ENCODE measurements at places on chromosomes 3 and 15.

GRCh38 chr3:190579514-190580137, 65.7 kb downstream of the IL1RAP start:
- DNase-seq = no peak

DNA sequence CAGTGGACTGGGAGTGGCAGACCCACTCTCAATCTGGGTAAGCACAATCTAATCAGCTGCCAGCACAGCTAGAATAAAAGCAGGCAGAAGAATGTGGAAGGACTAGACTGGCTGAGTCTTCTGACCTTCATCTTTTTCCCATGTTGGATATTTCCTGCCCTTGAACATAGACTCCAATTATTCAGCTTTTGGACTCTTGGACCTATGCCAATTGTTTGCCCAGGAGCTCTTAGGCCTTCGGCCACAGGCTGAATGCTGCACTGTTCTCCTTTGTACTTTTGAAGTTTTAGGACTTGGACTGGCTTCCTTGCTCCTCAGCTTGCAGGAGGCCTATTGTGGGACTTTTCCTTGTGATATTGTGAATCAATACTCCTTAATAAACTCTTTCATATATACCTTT, 477.7 kb upstream of the ZNF385D start:
- DNase-seq = no peak

- DNase-seq = no peak
Measured at GRCh38 chr3:126314790-126315658, 42.2 kb downstream of the KLF15 start.

GRCh38 chr3:112855883-112856282, 9.2 kb upstream of the CD200R1L start:
- DNase-seq = no peak

DNA sequence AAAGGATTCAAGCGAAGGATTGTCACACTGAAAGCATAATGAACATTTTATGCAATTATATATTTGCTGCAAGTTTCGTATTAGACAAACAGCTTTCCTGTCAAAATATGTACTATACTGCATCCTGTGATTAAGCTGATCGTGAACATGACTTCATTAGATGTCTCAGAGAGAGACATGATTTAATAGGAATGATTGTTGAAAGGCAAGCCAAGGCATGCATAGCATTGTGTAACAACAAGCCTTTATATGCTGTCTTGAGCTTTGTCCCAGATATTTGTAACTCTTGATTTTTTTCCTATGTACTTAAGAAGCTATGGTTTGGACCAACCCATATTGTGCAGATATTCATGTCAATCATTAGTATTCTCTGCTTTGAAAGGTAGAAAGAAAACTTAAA, 309.1 kb downstream of the KCNH8 start:
- no peak for DNase-seq

DNA sequence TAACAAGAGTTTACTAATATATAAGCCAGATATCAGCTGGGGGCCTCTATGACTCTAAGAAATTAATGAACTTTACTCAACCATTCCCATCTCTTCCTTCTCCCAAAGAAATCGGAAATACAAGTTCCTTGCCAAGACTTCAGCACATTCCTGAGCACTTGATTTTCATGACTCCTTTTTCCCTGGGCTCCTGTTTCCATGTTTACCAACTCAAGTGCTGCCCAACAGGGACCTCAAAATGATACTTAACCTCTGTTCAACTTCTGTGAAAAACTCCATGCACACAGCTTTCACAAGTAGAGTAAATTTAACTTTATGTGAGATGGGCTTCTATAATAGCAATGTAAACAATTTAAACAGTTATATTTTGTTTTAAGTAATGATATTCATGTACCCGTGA, 315.8 kb upstream of the CDIN1 start:
- DNase-seq = no peak

DNA sequence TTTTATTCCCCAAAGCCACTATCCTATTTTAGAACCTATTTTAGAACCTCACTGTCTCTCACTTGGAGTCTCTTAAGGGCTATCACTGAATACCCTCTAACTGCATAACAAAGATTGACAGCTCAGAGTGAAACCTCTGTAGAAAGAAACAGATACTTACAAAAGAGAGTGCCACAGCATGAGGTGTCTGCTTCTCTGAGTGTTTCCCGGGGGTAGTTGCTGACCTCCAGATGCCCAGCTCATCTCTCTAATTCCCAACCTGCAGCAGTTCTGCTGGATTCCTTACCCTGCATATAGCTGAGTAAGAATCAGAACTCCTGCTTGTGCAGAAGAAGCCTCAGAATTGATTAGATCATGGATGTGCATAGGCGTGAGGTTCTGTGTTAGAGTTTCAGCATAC, 34.5 kb downstream of the P3H2 start:
- DNase-seq = no peak

DNA sequence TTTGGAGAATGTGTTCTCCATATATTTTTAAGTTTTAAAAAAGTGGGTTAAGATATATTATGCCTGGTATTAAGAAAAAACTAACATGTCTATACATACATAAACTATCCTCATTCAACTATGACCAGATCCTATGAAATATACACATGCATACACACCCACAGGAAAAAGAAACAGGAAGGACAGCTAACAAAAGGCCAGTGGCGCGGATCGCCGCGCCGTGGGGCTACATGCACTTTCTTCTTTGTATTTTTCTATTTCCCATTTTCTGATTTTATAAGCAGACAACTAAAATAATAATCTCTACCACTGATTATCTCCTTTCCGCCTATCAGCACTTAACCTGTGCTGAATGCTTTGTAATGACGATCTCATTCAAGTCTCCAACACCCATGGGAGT, 160.1 kb downstream of the OR4M2 start:
- DNase-seq = no peak

- no peak for DNase-seq
Measured at GRCh38 chr3:99939876-99940275, 122.2 kb downstream of the CMSS1 start.

DNA sequence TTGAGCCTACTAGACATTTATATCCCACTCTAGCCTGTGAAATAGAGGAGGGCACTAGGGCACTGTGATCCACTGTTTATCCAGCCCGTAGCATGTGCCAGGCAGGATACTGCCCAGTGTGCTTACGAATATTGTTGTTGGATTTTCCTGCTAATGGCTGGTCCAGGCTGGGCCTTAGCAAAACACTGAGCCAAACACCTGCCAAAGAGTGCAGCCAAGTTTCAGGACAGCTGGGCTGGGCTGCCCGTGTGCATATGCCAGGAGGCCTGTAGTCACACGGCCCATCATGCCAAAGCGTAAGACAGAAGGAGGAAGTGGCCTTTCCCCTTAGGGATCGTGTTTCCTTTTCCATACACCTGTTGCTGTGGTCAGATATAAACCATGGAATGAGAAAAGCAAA, 54.5 kb upstream of the ABHD10 start:
- DNase-seq = peak; percentile 99

GRCh38 chr3:39390181-39390580, 7.0 kb downstream of the SLC25A38 start:
- DNase-seq = no peak

DNA sequence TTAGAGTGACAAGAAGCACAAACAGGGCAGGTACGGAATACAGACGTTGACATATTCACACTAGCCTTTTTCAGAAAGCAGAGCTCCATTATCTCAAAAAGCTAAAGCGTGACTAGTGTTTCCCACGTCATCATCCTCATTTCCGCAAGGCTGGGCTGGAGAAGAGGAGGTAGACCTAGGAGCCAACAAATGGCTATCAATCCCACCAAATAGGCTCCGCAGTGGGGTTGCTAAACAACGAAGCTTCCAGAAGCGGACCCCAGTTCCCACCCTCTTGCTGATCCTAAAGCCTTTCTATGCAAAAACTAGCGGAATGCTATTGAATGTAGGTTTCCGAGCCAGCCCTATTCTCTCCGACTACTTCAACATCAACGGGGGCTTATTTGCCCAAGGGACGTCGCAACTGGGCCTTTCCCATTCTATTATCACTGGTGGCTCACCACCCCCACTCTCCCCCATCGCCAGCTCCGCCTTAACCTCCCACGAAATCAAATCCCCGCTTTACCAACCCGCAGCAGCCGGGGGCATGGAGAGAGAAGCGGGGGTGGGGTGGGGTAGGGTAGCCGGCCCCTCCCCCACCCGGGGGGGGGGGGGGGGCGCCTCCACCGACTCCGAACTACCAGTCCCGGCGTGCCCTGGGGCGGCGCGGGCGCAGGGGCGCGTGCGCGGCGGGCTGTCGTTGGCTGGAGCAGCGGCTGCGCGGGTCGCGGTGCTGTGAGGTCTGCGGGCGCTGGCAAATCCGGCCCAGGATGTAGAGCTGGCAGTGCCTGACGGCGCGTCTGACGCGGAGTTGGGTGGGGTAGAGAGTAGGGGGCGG, at the start of gene MORF4L1:
MORF4L1 (plus strand) TSS at position 736 of the 817 bp plus-strand sequence. CDS start 128 bp downstream, outside the sequence.
- DNase-seq = peak; percentile 24

DNA sequence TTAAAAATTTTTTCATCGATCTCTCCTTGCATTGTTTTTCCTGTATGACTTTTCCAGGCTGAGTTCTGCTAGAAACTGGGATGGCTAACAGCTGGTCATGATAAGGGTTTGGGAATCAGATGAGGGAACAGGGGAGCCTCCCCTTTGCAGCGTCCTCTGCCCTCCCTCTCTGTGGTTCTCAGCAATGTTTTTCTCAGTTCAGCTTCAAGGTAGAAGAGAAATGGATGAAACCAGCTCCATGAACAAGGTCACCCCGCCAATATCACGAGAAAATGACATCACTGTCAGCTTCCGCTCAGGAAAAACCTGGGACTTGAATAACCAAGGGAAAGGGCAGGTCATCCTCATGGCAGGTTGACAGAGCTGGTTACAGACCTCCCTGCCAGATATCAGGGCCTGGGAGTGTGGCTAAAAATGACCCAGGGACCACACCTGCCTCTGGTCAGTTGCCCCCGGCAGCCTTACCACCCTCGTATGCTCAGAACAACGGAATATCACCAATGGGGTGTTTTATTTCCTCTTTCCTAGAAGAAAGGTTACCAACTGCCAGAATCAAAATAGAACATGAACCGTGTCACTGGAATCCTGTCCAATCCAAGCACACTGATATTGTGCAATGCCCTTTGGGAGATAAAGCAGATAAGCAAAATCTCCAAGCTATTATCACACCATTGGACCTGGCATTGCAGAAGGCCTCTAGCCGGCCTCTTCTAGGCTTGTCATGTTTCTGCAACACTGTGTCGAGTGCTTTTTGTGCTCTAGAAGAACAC, 26.1 kb downstream of the LSM3 start:
- DNase-seq = no peak

DNA sequence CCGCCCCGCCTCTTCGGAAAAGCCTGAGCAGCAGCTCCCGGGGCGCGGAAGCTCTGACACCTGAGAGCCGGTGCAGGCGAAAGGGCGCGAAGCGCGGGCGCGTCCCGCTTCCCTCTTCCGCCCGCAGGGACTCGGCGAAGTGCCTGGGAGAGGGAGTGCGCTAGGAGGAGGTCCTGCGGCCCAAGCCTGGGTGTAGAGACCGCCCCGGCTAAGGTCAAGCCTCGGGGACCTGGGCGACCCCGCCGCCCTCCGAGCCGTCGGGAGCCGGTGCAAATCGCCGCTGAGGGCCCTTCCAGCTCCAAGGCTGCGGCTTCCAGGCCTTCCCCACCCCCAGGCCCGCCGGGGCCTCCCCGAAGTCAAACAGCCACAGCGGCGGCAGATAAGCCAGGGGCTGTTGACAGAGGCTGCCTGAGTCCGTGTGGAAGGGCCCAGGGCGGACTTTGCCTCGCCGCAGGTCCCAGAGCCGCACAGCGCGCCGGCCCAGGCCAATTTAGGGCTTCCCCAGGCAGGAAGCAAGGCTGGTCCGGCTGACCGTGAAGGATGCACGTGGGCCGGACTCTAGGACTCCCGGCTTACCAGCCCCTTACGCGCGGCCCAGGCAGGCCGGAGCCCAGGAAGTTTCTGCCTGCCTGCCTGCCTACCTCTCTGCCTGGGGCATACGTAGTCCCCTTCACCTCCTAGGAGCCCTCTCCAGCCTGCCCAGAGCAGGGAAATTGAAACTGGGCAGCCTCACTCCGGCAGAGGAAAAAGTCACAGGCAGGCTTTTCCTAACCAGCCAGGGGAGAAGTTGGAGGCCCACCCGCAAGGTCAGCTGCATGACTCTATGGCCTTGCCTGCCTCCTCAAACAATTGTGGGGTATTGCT, 2.3 kb downstream of the ITPKA start:
- no peak for DNase-seq

GRCh38 chr15:76871930-76872329, 33.2 kb downstream of the SCAPER start:
- no peak for DNase-seq

GRCh38 chr3:54163441-54163840, 41.1 kb downstream of the CACNA2D3 start:
- DNase-seq = no peak

GRCh38 chr3:102488331-102488730, 53.5 kb downstream of the ZPLD1 start:
- no peak for DNase-seq

GRCh38 chr15:40511093-40511471, 40.3 kb downstream of the CHST14 start:
- DNase-seq = no peak

GRCh38 chr15:59354417-59355031, 18.1 kb downstream of the MYO1E start:
- DNase-seq = no peak
